ENCODE measurements at places on chromosomes 2 and 18. TPM values are rescaled to one million over a fixed set of nuclear protein-coding genes. Genes with fewer than 3 reads are reported as not detected.

- no peaks in the 10 kb centered on the region for H3K36me3 ChIP-seq
- H3K4me1 ChIP-seq, result no peaks in the 10 kb centered on the region
- no peaks in the 10 kb centered on the region for H3K27me3 ChIP-seq
- no peak for DNase-seq
Measured at GRCh38 chr2:60676706-60677330, 79.2 kb upstream of the PAPOLG start.

- H3K36me3 ChIP-seq, result no peaks in the 10 kb centered on the region
- no peak for DNase-seq
- peaks cover 30% of the 10 kb centered on the region for H3K27me3 ChIP-seq
- no peak overlapping the region for H3K4me3 ChIP-seq
- H3K4me1 ChIP-seq, result peaks cover 10% of the 10 kb centered on the region
Measured at GRCh38 chr2:202149155-202149762, 76.2 kb downstream of the KIAA2012 start.

DNA sequence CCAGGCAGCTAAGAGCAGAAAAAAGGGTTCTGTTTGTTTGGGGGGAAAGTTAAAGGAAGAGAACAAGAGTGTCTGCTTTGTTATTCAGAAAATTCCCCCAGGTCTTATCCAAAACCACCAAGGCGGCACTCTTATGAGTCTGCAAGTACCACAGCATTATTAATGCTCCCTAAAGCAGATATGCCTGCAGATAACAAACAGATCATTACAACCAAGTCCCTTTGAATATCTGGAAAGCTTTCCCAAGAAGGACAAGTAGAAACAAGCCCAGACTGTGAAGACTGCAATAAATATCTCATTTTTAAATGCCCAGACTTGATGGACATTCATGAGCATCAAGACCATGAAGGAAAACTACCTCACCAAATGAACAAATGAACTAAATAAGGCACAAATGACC is 278.6 kb upstream of the TMEFF2 start:
- no peaks in the 10 kb centered on the region for H3K27me3 ChIP-seq
- DNase-seq, result no peak
- H3K27ac ChIP-seq, result no peak overlapping the region
- H3K4me3 ChIP-seq, result no peak overlapping the region
- no peaks in the 10 kb centered on the region for H3K36me3 ChIP-seq

The LOXL3 gene
- total RNA-seq, result 0.39 TPM

- DNase-seq, result no peak
- H3K27ac ChIP-seq, result peak overlapping the region; percentile 81
- peak overlapping the region; percentile 61 for H3K4me3 ChIP-seq
- H3K27me3 ChIP-seq, result no peaks in the 10 kb centered on the region
Measured at GRCh38 chr2:43178055-43178598, 48.3 kb downstream of the ZFP36L2 start.

GRCh38 chr2:150625303-150625702 is 137.8 kb upstream of the RND3 start:
- no peaks in the 10 kb centered on the region for H3K36me3 ChIP-seq
- H3K27me3 ChIP-seq, result no peaks in the 10 kb centered on the region
- no peak overlapping the region for H3K4me3 ChIP-seq
- DNase-seq, result no peak
- H3K27ac ChIP-seq, result no peak overlapping the region

The SLC8A1 gene
- total RNA-seq, result not detected
